HCEC 1CT (cell line): ENCODE measurements at places on chromosomes 16 and 17.

GRCh38 chr17:17564896-17565295 is 26.6 kb downstream of the PEMT start:
- DNase-seq = no peak

DNA sequence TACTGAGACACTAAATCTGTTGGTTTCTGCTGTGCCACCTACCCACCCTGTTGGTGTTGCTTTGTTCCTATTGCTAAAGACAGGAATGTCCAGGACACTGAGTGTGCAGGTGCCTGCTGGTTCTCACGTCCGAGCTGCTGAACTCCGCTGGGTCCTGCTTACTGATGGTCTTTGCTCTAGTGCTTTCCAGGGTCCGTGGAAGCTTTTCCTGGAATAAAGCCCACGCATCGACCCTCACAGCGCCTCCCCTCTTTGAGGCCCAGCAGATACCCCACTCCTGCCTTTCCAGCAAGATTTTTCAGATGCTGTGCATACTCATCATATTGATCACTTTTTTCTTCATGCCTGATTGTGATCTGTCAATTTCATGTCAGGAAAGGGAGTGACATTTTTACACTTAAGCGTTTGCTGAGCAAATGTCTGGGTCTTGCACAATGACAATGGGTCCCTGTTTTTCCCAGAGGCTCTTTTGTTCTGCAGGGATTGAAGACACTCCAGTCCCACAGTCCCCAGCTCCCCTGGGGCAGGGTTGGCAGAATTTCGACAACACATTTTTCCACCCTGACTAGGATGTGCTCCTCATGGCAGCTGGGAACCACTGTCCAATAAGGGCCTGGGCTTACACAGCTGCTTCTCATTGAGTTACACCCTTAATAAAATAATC is 14.6 kb downstream of the STH start:
- DNase-seq = peak; percentile 31

GRCh38 chr17:14156689-14157088 is 80.0 kb downstream of the CDRT15 start:
- no peak for DNase-seq

DNA sequence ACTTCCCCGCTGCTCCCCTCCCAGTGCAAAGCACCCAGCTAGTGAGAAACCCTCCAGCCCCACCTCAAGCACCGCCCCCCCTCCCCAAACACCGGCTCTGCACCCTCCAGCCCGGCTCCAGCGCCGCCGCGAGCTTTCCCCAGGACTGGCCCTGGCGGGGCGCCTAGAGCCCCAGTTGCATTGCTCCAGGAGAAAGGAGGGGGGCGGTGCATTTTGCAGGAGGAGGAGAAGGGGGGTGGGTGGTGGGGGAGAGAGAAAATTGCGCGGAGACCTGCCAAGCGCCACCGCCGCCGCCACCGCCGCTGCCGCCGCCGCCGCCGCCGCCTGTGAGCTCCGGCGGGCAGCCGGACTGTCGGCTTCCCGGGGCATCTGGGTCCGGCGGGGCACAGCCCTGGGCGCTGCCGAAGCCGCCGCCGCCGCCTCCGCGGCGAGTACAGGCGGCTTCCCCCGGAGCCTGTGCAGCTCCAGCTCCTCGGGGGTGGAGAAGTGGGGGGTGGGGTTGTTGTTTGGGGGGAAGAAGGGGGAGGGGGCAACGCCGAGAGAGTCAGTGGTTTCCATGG is 333 bp upstream of the NOG start:
- peak; percentile 79 for DNase-seq

GRCh38 chr17:49545007-49545660 is 30.5 kb upstream of the NXPH3 start:
- no peak for DNase-seq

DNA sequence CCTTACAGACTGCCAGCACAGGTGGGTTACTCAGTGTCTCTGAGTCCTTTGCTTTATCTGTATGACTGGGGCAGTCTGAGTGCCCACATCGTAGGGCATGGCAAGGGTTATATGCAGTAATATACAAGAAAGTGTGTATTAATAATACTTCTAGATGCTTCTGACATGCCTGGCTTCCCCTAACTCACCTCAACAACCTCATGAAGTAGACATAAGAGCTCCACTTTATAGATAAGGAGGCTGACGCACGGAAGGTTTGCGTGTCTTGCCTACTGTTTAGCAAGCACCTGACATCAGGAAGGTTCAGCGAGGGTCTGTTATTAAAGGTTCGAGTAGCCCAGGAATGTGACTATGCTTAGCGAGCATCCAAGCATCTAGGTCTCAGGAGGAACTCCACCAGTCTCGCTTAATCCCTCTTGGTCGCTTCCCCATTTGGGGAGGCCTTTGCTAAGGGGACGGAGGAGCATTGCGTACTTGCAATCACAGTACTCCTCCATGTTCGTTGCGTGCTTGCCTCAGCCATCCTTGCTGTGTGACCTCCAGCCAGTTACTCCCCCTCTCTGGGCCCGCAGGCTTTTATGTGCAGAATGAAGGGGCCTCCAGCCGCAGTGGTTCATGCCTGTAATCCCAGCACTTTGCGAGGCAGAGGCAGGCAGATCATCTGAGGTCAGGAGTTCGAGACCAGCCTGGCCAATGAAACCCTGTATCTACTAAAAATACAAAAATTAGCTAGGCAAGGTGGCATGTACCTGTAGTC is 1.6 kb downstream of the KCNG4 start:
- DNase-seq = no peak

- DNase-seq = no peak
Measured at GRCh38 chr16:85984231-85984880, 85.4 kb downstream of the IRF8 start.

- DNase-seq = peak; percentile 67
Measured at GRCh38 chr16:70529051-70529777, 5.6 kb downstream of the SF3B3 start.

- no peak for DNase-seq
Measured at GRCh38 chr17:10318535-10318934, 54.3 kb downstream of the MYH13 start.

- DNase-seq = no peak
Measured at GRCh38 chr17:47830396-47831002, 842 bp downstream of the MRPL10 start.

GRCh38 chr17:35314415-35315216 is 58.8 kb downstream of the SLFN11 start:
- DNase-seq = no peak

GRCh38 chr17:7072406-7072805 is 7.6 kb downstream of the CLEC10A start:
- no peak for DNase-seq

- DNase-seq = peak; percentile 65
Measured at GRCh38 chr17:50681263-50682200, 26.2 kb downstream of the ANKRD40 start.

- peak; percentile 6 for DNase-seq
Measured at GRCh38 chr17:5209396-5209795, 17.7 kb upstream of the ZNF594 start.

DNA sequence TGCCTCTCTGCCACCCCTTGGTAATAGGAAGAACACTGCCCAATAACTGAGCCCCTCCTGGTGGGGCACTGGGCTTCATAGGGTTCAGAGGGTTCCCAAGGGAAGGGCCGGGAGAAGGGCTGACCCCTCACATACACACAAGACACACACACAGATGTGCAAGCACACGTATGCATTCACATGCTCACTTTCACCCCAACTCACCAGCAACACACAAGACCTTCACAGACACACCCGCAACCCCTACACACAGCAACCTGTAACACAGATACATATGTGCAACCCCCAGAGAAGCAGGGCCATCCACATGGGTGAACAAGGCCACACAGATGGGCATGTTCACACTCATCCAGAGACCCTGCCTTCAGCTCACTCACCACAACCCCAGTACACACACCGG is 225.1 kb downstream of the ZNF423 start:
- DNase-seq = no peak

- no peak for DNase-seq
Measured at GRCh38 chr16:3988824-3989223, 108.3 kb upstream of the CREBBP start.

DNA sequence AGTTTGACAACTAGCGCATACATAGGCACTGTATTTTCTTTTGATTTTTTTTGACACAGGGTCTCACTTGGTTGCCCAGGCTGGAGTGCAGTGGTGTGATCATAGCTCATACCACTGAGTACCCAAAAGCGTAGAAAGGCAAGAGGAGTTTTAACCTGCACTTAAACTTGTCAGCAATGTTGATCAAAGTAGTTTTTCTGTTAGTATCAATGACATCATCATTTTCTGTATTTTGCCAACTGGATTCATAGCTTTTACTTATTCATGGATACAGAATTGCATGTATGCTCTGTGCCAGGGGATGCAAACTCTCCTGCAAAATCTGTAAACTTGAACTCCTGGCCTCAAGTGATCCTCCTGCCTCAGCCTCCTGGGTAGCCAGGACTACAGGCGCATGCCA is 55.9 kb upstream of the ATP2A3 start:
- no peak for DNase-seq

DNA sequence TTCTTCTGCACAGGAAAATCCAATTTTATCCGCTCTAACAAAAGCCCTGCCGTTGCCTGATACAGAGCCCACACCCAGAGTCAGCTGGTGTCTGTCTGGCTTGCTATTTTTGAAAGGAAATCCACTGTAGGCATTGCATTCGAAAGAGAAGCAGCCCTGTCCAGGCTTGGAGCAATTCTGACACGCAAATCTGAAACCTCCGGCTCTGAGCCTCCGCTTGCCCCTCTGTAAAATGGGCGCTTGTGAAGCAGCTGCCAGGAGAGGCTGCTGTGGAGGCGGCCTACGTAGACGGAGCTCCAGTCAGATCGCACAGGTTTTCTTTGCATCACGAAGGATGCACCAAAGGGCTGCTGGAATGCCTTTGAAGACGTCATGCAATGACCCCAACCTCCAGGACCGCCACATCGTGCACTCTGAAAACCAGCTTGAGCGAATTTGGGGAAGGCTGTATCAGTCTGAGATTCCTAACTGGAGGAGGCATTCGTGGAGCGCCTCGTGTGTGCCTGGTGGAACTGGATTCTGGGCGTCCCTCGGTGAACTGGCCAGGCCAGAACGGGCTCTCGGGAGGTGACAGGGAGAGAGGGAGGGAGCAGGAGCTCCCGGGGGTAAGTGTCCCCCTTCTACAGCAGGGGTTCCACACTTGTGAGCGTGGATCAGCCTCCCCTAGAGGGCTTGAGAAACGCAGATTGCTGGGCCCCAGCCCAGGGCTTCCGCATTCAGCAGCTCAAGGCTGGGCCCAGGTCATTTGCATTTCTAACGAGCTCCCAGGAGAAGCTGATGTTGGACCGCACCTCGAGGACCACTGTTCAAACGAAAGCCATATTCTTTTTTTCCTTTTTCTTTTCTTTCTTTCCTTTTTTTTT is 215.5 kb downstream of the MRTFB start:
- no peak for DNase-seq

DNA sequence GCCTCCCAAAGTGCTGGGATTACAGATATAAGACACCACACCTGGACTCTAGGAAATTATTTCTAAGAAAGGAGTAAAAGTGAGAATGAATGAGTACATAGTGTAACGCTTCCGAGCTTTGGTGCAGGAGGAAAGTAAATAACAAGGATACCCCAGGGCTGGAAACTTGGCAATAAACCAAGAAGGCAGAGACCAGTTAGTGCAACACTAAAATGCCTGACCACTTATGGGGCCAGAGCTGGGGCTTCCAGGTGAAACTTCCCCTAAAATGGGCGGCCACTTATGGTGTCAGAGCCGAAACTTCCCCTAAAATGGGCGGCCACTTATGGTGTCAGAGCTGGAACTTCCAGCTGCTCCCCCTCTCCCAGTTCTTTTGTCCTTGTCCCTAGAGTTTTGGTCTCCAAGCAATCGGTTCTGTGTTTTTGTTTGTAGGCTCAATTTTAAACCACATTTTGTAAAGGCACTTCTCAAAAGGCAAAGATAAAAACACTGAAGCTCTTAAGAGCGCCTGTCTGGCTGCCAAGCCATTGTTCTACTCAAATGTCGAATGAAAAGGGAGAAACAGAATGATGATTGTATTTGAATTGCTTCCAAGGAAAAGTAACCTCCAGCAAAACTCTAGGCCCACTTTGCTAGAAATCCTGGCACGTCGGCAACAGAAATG is 63.9 kb downstream of the NXN start:
- no peak for DNase-seq

GRCh38 chr17:41184480-41184961 is at the start of gene KRTAP4-1:
TSS of gene KRTAP4-1 (minus strand) at chr17:41184911. CDS start at chr17:41184854, 57 bp downstream.
- DNase-seq = no peak

GRCh38 chr16:88009563-88010342 is 58.5 kb downstream of the BANP start:
- DNase-seq = no peak

DNA sequence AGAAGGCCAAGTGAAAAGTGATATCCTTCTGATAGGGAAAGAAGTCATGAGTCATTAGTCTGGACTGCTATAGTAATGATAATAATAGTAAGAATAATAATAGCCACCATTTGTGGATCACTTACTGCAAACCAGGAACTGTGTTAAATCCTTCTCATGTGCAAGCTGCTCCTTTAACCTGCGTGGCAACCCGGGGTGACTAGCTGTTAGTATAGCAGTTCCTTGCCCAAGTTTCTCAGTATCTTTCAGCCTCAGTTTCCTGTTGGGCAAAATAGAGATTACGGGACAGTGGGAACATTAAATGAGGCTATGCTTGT is 129.5 kb downstream of the CDH13 start:
- peak; percentile 66 for DNase-seq

- DNase-seq = no peak
Measured at GRCh38 chr17:80253631-80254395, 6.8 kb upstream of the RNF213 start.

- DNase-seq = no peak
Measured at GRCh38 chr17:33520426-33521330, 227.6 kb upstream of the ASIC2 start.

DNA sequence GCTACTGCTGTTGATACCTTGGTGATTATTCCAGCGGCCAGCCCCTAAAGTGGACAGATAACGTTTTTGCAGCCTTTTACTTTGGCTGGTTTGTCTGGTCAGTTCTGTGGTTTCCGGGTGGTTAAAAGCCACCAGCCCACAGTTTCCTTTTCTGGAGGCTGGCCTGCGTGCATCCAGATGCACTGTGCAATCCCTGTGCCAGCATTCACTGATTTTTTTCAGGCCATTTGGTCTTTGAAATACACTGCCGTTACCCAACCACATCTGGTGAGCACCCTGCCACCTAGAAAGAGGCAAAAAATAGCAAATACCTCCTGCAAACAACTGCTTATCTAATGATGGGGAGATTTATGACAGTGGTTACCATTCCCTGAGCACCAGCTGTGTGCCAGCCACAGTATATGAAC is 797 bp downstream of the NUDT7 start:
- peak; percentile 50 for DNase-seq

DNA sequence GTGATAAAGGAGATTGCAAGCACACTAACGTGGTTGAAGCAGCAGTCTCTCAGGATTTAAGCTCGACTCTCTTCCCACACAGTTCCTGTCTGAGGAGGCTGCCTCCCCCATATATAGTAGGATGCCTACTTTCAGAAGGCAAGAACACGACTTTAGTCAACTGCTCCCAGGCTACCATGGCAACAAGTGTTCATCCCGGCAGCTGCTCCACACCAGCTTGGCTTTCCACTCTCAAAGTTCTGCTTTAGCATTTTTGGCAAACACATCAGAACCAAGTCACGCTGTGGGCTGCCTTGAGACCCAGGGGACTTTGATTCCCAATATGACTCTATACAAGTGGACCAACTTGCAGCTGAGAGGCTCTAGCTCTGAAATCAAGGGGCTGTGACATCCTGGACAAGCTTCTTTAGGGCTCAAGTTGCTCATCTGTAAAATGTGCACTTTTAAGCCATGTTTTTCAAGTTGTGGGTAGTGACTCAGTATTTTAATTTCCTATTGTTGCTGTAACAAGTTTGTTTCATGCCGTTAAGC is 16.5 kb downstream of the ZP2 start:
- DNase-seq = peak; percentile 18

GRCh38 chr17:80760511-80760911 is 215.9 kb downstream of the RPTOR start:
- no peak for DNase-seq
